Stimulated activated CD4-positive, alpha-beta T cell treated with anti-CD3 and anti-CD28 coated beads, Interleukin-12 subunit alpha, Interleukin-12 subunit beta, amount 100 ng/mL, for 24 hours (primary cell): ENCODE measurements at places on chromosomes 5 and 9.
A peak's percentile ranks its signal among the peaks of the same experiment; 100 is the strongest.

GRCh38 chr5:155069961-155070360 is 56.4 kb downstream of the KIF4B start:
- no peak for DNase-seq

- no peak for DNase-seq
These were observed 94.1 kb downstream of the CDC42SE2 start for GRCh38 chr5:131357739-131358561.

DNA sequence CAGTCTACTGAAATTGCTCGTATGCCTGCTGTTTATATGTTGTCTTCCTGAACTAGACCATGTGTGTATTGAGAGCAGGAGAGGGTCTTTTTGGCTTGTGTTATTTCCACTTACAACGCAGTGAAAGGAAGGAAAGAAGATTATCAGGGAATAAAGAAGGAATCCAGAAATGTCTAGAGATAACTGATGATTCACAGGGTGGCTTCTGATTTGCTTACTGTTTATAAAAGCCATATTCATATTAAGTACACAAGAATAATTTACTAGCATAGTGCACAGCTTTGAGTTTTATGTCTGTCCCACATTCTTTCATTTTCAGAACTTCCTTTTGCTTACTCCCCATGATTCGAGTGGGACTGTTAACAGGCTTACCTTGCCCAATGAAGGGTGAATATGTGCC is 72.1 kb downstream of the PRLR start:
- no peak for DNase-seq

DNA sequence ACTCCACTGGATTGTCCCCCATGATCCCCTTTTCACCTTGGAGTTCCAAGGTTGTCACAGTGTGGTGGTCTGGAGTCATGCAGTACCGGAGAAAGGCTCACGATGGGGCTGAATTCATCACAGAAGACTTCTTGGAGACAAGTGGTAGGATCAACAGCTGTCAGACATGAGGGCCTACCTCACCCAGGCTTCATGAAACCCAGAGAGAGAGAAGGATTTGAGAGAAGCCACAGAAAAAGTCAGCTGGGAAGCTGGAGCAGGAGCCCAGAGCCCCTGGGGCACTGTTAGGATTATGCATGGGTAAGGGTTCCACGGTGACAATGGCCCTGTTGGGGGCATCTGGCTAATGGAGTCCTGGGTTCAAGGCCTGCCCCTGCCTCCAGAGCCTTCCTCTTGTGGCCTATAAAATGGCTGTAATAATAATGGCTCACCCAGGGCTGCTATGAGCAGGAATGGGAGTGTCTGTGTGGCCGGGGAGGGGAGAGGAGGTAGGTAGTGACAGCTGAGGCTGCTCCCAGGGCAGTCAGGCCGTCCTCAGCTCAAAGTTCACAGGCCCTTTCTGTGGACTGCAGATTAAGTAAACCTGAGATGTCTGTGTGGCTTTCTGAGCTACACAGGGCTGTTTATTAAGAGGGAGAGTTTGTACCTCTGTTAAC is 910 bp downstream of the TRIM14 start:
- peak; percentile 15 for DNase-seq
